ENCODE measurements at places on chromosomes 16 and 17. TPM values are rescaled to one million over a fixed set of nuclear protein-coding genes. Genes with fewer than 3 reads are reported as not detected.

SMPD3 gene
- 1.1 TPM for total RNA-seq

CNGB1 gene
- not detected for total RNA-seq

LPCAT2 gene
- total RNA-seq, result 21.2 TPM

BAHCC1 gene
- total RNA-seq, result 25.2 TPM

HS3ST2 gene
- 0.18 TPM for total RNA-seq

UNC119 gene
- total RNA-seq, result 102 TPM

FSCN2 gene
- 4.1 TPM for total RNA-seq

IRX6 gene
- 4.0 TPM for total RNA-seq

TBC1D3C gene
- not detected for total RNA-seq

GCGR gene
- 14.0 TPM for total RNA-seq

Data from metanephros (tissue), 2 donors.